Spinal cord (tissue), 10 donors: ENCODE measurements at places on chromosomes 1 and 21.

DNA sequence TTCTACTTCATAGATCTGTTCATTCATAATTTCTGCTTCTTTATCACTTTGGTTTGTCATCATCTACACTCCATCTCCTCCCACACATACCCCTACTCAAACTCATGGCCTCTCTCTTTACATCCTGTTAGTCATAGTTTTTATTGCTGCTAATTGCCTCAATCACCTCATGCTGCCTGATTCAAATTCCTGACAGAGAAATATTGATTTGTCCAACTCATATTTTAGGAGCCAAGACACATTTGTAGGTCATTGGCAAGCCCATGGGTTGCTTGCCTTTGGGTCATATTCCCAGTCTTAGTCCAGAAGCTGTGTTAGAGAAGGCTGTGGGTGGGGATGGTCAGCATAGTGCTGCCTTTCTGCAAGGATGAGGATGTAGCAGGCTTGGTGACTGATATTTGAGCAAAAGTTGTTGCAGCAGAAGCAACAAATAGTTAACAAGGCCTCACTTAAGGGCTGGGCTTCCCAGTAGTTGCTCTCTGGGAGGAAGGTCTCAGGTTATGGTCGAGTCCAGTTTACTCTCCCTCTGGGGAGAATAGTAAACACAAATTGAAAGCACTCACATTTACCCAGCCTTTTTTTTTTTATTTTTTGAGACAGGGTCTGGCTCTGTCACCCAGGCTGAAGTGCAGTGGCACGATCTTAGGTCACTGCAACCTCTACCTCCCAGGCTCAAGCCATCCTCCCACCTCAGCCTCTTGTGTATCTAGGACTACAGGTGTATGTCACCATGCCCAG lies 22.4 kb upstream of the EPS15 start:
- no peak overlapping the region for H3K4me3 ChIP-seq
- no peak overlapping the region for H3K27ac ChIP-seq
- no peaks in the 10 kb centered on the region for H3K4me1 ChIP-seq
- H3K36me3 ChIP-seq = no peaks in the 10 kb centered on the region

DNA sequence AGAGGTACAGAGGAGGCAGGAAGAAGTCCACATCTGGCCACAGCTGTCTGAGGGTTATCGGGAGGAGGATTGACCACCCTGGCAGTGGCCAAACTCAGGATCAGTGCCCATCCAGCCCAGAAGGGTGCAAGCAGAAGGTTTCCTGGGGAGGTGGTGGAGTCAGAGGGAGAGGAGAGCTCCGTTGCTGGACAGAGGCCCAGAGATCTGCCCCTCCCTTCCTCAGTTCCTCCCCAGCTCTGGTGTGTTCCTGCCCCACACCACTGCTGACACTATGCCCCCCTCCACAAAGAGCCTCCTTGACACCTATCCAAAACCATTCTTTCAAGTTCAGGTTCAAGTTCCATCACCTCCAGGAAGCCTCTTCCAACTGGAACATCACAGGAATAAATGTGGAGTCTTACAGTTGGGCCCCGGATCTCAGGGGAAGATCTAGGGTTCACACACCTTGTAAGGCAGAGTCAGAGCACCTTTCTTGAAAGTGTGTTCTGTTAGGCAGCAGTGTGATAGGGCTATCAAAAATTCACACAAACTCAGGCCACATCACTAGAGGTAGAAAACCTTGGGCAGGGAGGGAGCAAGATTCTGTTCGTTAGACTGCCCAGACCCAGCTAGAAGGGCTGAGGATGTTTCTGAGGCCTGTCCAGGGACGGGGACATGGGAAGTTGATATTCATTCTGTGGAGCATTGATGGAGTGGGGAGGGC lies 7.4 kb downstream of the LDLRAD1 start:
- no peaks in the 10 kb centered on the region for H3K27me3 ChIP-seq
- no peaks in the 10 kb centered on the region for H3K4me1 ChIP-seq
- no peak for DNase-seq
- H3K4me3 ChIP-seq = no peak overlapping the region
- no peaks in the 10 kb centered on the region for H3K36me3 ChIP-seq
- no peak overlapping the region for H3K27ac ChIP-seq

GRCh38 chr1:227844320-227845146 lies 29.1 kb downstream of the PRSS38 start:
- no peaks in the 10 kb centered on the region for H3K36me3 ChIP-seq
- no peak overlapping the region for H3K4me3 ChIP-seq
- H3K4me1 ChIP-seq = no peaks in the 10 kb centered on the region
- no peak for DNase-seq
- H3K27ac ChIP-seq = no peak overlapping the region
- no peaks in the 10 kb centered on the region for H3K27me3 ChIP-seq

DNA sequence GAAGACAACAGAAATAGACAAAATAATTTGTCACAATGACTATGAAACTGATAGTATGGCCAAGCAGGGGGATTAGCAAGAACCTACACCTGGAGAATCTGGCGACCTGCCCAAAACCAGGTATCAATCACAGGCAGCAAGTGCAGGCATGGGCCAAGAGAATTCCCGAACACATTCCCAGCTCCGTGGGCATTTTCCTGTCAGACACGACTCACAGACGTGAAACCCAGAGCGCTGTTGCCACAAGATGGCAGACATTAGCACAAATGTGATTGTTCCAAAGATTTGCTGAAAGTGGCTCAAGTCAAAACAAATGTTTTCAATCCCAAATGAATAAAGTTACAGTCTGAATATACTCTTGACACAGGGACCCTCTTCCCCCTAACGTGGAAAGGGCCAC lies 36.8 kb downstream of the HLCS start:
- peaks cover 14% of the 10 kb centered on the region for H3K36me3 ChIP-seq
- no peaks in the 10 kb centered on the region for H3K4me1 ChIP-seq
- no peaks in the 10 kb centered on the region for H3K27me3 ChIP-seq

- no peak overlapping the region for H3K4me3 ChIP-seq
- no peaks in the 10 kb centered on the region for H3K27me3 ChIP-seq
- H3K27ac ChIP-seq = no peak overlapping the region
- no peaks in the 10 kb centered on the region for H3K36me3 ChIP-seq
Measured at GRCh38 chr21:28207436-28208173, 785.1 kb downstream of the LTN1 start.

- no peaks in the 10 kb centered on the region for H3K36me3 ChIP-seq
- no peak for DNase-seq
- H3K27me3 ChIP-seq = no peaks in the 10 kb centered on the region
- no peak overlapping the region for H3K4me3 ChIP-seq
- H3K4me1 ChIP-seq = peaks cover 7% of the 10 kb centered on the region
Measured at GRCh38 chr1:215569986-215570824, 3.1 kb downstream of the KCTD3 start.

DNA sequence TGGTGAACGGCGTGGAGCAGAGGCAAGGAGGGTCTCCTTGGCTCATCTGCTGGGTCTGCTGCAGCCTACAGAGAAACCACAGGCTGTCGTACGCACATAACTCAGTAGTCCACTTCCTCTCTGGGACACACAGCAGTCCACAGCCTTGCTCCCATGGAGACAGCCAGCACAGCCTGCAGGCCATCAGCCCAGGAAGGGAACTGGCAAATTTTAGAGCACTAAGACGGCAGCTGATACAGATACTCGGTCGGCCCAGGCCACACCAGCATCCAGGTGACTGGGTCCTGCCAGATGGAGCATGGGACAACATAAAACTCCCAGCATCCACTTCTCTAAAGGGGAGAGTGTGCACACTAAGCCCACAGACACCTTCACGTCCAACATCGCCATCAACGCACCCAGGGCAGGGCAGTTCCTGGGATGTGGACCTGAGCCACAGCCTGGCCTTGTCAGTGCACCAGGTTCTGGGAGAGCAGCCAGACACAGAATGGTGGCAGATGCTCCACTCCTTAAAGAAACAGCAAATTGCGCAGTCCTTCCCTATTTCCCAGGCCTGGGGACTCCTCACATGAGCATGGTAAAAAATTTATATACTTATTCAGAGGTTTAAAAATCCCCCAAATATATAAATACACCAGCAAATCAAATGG lies 247.1 kb upstream of the RAB4A start:
- DNase-seq = no peak
- H3K27me3 ChIP-seq = no peaks in the 10 kb centered on the region
- no peaks in the 10 kb centered on the region for H3K36me3 ChIP-seq
- H3K4me1 ChIP-seq = peaks cover 35% of the 10 kb centered on the region

GRCh38 chr1:109892561-109893368 lies 17.9 kb upstream of the CSF1 start:
- no peak overlapping the region for H3K27ac ChIP-seq
- no peak overlapping the region for H3K4me3 ChIP-seq
- H3K36me3 ChIP-seq = no peaks in the 10 kb centered on the region
- no peaks in the 10 kb centered on the region for H3K27me3 ChIP-seq
- DNase-seq = no peak

- peaks cover 30% of the 10 kb centered on the region for H3K36me3 ChIP-seq
- DNase-seq = no peak
- H3K4me1 ChIP-seq = peaks cover 61% of the 10 kb centered on the region
- no peak overlapping the region for H3K4me3 ChIP-seq
Measured at GRCh38 chr21:45295576-45296365, 8.1 kb upstream of the POFUT2 start.

GRCh38 chr1:27350663-27351540 lies 9.1 kb downstream of the SYTL1 start:
- peak overlapping the region; percentile 4 for H3K4me3 ChIP-seq
- DNase-seq = no peak
- H3K27ac ChIP-seq = no peak overlapping the region
- peaks cover 28% of the 10 kb centered on the region for H3K4me1 ChIP-seq
- peaks cover 37% of the 10 kb centered on the region for H3K27me3 ChIP-seq

DNA sequence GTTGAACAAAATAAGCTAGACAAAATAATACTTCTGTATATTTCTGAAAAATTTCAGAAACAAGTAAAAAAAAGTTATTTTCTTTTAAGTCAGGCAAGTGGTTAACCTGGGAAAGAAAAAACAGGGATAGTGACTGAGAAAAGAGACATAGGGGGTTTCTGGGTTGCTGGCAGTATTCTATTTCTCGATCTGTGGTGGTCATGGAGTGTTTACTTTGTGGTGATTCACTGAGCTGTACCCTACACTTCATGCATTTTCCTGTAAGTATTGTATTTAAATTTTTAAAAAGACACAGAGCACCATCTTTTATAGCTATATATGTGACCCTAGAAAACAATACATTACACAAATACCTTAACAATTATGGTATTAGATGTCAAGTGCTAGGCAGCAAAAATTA lies 58.2 kb downstream of the ZNF644 start:
- no peak for DNase-seq
- H3K27ac ChIP-seq = no peak overlapping the region
- no peaks in the 10 kb centered on the region for H3K4me1 ChIP-seq
- no peak overlapping the region for H3K4me3 ChIP-seq

DNA sequence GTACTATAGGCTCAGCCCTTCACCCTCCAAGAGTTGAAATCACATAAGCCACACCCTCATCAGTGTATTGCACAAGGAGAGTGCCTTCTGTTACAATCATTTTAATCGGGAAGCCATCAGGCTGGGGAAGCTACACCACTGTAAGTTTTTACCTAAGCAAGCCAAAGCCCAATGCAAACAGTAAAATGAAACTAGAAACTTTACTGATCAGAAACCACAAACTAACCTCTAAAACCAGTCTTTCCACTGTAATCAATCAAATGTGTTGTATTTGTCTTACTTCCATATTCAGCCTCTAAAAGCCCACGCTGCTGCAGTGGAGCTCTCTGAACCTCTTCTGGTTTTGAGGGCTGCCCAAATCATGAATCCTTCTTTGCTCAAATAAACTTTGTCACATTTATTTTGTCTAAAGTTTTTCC lies 26.2 kb downstream of the CAPN8 start:
- DNase-seq = no peak
- H3K36me3 ChIP-seq = no peaks in the 10 kb centered on the region

- peaks cover 5% of the 10 kb centered on the region for H3K4me1 ChIP-seq
- H3K27me3 ChIP-seq = no peaks in the 10 kb centered on the region
- no peak for DNase-seq
- H3K36me3 ChIP-seq = no peaks in the 10 kb centered on the region
- H3K4me3 ChIP-seq = no peak overlapping the region
Measured at GRCh38 chr1:234656070-234656895, 46.3 kb upstream of the IRF2BP2 start.

- peaks cover 3% of the 10 kb centered on the region for H3K36me3 ChIP-seq
- peak overlapping the region; percentile 19 for H3K4me3 ChIP-seq
- no peaks in the 10 kb centered on the region for H3K27me3 ChIP-seq
Measured at GRCh38 chr1:39205102-39205780, 746 bp downstream of the MACF1 start.

DNA sequence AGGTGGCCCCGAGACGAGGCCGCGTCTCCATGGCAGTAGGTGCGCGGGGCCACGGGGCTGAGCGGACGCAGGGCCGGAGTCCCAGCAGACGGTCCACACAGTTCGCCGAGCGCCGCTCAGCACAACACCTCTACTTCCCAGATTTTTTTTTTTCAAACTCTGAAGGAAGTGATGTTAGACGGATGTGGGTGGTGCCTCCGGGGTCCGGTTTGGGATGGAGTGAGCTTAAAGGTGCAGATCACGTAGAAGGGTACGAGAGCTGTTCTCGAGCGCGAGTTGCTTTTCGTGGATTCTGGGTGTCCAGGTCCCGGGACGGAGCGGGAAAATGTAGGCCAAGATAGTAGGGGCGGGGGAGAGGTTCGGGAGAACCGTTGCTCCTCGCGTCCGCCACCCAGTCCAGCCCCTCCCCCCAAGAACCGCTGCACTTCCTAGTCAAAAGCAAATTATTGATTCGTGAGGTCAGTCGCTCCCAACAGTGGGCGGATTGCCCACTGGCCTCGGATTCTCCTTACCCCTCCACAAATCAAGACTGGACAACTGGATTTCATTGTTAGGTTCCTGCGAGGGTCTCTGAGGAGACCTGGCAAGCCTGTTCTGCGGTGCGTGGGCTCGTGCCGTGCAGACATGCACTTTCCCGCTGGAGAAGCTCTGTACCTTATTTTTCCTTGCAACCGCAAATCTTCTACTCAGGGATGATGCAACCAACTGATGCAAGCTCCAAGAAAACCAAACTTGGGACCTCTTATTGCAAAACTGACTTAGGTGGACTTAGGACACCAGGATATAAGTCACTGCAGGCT lies at the start of gene TXNDC12:
TXNDC12 (minus strand) TSS at position 126 of the 800 bp plus-strand sequence; CDS start at position 31, 95 bp downstream.
- peaks cover 8% of the 10 kb centered on the region for H3K4me1 ChIP-seq
- peak within 1 kb of the TSS; percentile 96 for H3K27ac ChIP-seq
- H3K36me3 ChIP-seq = no peaks in the 10 kb centered on the region

DNA sequence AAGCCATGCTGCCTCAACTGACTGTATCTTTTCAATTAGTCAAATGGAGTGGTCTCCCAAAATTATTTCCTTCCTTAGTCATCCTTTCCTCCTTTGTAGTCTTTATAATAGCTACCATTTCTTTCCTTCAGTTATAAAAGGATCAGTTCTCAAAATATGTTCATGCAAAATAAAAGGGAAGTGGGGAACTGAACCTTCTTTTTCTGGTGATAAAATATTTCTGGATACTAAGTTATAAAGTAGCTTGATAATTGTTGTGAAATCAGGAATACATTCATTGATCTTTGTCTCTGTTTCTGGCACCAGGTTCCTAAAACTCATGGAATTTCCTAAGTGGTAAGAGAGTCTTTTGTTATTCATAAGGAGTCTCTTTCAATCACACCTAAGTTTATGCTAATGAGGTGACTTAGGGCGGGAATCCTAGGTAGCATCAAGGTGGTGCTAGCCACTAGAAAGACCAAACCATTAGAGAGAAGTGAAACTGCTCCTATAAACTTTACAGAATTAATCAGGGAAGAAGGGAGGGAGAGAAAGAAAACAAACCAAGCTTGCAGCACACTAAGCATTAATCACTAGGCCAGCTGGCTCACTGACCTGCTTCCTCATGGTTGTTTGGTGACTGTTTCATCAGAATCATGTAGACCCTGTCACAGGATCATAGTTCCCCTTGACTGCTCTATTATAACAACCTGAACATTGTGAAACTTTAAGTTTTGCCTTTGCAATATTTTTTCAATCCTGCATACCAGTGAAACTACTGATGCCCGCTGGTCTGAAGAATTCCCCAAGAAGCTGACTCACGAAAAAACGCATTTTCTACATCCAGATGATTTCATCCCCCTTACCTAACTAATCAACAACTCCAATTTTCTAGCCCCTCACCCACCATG lies 161.6 kb upstream of the PTBP2 start:
- H3K4me3 ChIP-seq = no peak overlapping the region
- DNase-seq = no peak
- H3K27ac ChIP-seq = no peak overlapping the region
- H3K27me3 ChIP-seq = no peaks in the 10 kb centered on the region
